ENCODE measurements at places on chromosomes 12 and 14.
A peak's percentile ranks its signal among the peaks of the same experiment; 100 is the strongest.

DNA sequence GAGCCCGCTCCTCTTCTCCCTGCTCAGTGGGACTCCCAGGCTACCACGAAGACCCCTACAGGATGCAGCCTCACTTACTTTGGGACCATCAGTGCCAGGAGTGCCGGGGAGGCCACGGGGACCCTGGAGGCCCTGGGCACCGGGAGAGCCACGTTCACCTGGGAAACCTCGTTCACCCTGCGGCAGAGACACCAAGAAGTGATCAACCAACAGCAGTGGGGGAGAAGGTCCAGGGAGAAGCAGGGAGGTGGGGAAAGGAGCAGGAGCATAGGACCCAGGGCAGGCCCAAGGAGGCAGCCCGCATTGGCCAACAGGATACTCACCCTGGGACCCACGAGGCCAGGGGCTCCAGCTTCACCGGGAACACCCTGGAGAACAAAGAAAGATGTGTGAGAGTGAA is 19.4 kb downstream of the TMEM106C start:
- DNase-seq, result no peak

- DNase-seq, result no peak
Measured at GRCh38 chr12:121373755-121374154, 21.5 kb upstream of the ANAPC5 start.

- DNase-seq, result no peak
Measured at GRCh38 chr12:123139926-123140675, 10.8 kb downstream of the PITPNM2 start.

GRCh38 chr12:47302111-47302671 is 222.4 kb upstream of the AMIGO2 start:
- DNase-seq, result peak; percentile 42

- DNase-seq, result peak; percentile 5
Measured at GRCh38 chr12:59372956-59373355, 222.9 kb upstream of the SLC16A7 start.

GRCh38 chr14:104686624-104687517 is 2.5 kb upstream of the INF2 start:
- no peak for DNase-seq

GRCh38 chr14:52547027-52547426 is 5.3 kb downstream of the TXNDC16 start:
- DNase-seq, result no peak

GRCh38 chr12:12927211-12928079 is 24.5 kb downstream of the GPRC5D start:
- peak; percentile 82 for DNase-seq

DNA sequence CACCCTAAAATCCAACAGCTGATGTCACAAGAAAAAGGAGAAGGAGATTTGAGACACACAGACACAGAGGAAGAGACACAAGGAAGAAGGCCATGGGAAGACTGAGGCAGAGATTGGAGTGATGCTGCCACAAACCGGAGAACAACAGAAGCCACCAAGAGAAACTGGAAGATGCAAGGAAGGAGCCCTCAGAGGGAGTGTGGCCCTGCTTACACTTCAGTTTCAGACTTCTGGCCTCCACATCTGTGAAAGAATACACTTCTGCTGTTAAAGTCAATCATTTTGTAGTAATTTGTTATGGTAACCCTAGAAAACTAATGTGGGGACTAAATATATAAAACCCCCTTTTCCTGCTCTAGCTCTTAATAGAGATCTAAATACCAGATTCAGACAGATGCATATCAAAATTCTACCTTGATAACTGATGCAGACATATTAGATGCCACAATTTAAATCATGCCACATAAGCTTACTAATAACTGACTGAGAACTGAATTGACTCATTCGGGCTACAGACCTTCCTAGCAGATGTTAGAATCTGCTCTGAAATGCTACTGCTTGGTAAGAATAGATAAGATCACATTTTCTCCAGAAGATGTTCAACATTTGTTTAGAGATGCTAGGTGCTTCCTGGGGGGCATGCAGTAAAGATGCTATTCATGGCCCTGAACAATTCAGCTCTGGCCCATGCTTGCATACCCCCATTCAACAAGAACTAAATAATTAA is 113.1 kb upstream of the CCND2 start:
- no peak for DNase-seq

GRCh38 chr14:28243600-28243999 is 523.0 kb upstream of the FOXG1 start:
- DNase-seq, result no peak

DNA sequence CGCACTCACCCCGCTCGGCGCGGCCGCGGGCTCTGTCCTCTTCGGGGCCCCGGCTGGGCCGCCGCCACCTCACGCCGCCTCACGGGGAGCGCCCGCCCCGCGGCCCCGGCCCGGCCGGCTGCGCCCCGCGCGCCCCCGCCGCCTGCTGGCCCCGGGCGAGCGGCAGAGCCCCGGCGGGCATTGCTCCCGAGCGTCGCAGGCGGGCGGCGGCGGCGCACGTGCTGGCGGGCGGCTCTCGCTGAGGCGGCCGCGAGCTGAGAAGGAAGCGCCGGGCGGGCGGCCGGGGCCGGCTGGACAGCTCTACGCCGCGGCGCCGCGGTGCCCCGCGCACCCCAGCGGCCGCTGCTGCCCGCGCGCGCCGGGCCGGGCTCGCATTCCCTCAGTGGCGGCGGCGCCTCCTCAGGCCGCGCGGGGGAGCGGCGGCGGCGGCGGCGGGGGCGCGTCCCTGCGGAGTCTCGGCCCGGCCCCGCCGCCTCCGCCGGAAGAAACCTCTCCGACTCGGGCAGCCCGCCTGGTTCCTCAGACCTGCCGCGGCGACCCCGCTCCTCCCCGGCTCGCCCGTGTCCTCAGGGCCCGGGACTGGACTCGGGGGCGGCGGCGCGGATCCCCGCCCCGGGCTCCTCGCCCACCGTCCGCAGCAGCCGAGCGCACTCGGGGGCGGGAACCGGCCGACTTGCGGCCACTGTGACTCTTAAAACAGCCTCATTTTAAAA is at the start of gene PITPNM2:
PITPNM2 (minus strand) TSS at position 347 of the 713 bp plus-strand sequence. CDS start 116,500 bp downstream, outside the sequence.
- DNase-seq, result peak; percentile 70

- DNase-seq, result no peak
Measured at GRCh38 chr12:53489242-53489864, 9.9 kb downstream of the MAP3K12 start.

GRCh38 chr12:68565391-68565903 is 45.3 kb upstream of the RAP1B start:
- DNase-seq, result peak; percentile 18

GRCh38 chr12:124613151-124613585 is 45.8 kb upstream of the NCOR2 start:
- no peak for DNase-seq

- no peak for DNase-seq
Measured at GRCh38 chr12:30882706-30883105, 43.8 kb upstream of the TSPAN11 start.

GRCh38 chr14:36870776-36871175 is 209.1 kb downstream of the PAX9 start:
- no peak for DNase-seq

GRCh38 chr12:76674669-76675315 is 89.1 kb upstream of the ZDHHC17 start:
- DNase-seq, result peak; percentile 10

DNA sequence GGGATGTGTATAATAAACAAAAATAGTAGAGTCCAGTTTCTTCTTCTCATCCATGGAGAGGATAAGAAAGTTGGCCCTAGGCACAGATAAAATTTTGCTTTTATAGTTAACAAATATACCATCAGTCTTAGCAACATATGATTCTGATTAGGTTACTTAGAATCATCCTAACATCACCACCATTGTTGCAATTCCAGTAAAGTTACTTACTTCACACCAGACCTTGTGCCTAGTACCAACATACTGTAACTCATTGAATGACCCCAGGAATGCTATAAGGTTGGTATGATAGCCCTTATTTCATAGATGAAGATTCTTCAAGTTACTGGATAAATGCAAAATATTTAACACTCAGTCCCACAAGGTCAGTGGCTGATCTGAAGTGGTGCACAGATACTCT is 183.8 kb upstream of the ATP2B1 start:
- DNase-seq, result no peak

DNA sequence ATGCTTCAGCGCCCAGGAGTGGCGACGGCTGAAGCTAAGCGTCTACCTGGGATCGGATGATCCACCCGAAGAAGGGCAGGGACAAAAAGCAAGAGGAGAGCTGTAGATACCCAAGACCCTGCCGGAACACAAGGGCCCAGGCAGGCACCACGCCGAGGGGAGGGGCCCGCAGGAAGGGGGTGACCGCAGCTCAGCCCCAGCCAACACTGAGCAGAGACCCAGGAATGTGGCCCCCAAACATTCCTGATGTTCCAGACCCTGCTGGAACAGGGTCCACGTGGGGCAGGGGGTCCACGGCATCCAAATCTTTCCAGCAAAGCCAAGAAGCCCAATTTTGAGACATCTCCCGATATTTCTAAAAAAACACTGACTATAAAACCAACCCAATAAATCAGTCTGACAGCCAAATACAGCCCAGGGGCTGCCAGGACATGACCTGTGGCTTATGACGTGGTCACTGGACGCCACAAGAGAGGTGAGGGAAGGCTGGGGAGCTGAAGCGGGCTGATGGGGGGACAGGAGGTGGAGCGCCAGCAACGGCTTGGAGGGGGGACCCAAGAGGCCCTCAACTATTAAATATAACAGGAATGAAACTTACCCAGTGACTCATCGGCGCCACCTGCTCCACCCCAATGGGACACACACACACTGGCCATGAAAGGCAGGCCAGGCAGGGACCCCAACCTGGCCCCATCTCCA is 58.9 kb downstream of the NCOR2 start:
- peak; percentile 31 for DNase-seq

- peak; percentile 46 for DNase-seq
Measured at GRCh38 chr14:93683226-93683625, 105.1 kb downstream of the PRIMA1 start.

DNA sequence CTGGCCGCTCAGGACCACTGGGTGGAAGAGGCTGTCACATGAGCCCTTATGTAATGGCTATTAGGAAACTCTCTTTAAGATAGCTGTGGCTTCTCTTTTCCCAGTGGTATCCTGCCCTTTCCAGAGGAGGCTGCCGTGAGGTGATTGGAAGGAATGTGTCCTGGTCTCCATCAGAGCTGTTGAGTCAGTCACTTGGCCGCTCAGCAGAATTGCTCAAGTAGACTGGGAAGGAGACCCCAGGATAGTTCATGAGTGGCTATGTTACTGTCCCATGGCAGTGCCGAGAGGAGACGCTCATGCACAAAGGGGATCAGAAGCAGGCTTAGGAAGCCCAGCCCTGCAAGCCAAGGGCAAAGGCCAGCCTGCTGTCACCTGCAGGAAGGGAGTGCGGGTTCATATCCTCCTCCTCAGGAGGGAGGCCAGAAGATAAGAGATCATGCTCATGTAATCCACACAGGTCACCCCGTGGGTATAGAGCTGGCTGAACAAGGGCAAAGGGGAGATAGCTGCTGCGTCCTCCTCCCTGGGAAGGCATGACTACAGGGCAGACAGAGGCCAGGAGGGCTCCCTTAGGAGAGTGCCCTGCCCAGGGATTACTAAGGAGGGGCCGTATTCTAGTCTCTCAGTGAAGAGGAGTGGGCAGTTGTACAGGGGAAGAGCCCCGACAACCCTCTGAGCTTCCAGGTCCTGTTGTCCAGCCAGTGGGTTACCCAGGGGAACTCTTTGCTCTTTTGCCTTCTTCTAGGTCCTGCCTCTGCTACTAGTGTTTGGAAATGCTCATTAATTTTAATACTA is 137.0 kb upstream of the MAX start:
- DNase-seq, result no peak

DNA sequence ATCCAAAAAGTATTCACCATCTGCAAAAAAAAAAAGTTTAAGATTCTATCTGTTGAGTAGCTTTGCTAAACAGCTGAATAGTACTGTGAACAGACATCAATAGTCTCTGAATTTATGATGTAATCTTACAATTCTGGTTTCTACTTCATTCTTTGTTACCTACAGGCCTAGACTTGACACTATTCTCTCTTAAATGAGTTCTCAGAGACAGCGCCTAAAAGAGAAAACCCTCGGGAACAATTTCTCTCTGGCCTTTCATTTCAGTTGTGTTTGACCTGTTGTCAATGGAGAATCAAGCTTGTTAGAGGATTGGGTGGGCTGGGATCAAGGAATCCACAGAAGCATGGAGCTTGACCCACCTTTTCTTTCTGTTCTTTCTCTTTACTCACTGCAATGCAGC is 5.9 kb upstream of the TWF1 start:
- DNase-seq, result no peak

GRCh38 chr12:124747426-124748161 is 116.1 kb downstream of the SCARB1 start:
- DNase-seq, result peak; percentile 31

GRCh38 chr12:12185414-12185813 is 81.4 kb downstream of the LRP6 start:
- DNase-seq, result no peak

GRCh38 chr14:38544776-38545175 is 288.9 kb upstream of the CLEC14A start:
- no peak for DNase-seq

DNA sequence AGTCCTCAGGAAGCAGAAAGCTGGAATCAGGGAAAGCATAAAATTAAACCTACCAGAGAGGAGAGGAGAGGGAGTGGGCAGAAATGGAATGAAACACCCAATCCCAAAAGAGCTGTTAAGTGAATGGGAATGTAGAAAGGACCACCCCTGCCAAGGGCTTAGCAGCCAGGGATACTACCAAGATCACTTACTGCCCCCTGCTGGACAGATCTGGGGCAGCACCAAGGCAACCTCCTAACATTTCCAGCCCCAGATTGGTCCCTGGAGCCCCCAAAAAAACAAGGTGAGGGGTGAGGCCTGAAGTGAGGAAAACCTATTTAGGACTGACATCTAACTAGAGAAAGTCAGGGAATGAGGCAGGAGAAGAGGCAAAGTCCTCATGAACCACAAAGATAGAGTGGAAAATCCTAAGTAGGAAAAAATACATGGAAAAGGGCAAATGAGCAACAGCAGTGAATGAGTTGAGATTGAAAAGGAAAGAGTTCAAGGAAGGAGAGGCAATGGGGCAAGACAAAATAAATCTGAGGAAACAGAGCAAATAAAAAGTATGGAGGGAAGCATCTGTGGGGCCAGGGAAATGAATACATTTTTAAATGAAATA is 11.2 kb upstream of the FKBP11 start:
- DNase-seq, result peak; percentile 87

DNA sequence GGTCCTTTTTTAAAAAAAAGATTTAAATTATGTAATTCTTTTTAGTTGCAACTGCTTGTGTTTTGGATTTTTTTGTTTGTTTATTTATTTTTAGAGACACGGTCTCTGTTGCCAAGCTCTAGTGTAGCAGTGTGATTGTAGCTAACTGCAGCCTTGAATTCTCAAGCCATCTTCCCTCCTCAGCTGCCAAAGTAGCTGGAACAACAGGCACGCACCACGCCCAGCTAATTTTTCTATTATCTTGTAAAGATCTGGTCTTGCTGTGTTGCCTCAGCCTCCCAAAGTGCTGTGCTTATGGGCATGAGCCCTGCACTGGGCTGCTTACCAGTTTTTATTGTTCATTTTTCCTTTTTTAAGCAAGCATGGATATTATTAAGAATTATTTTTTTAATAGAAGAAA is 10.6 kb upstream of the ART4 start:
- peak; percentile 54 for DNase-seq

DNA sequence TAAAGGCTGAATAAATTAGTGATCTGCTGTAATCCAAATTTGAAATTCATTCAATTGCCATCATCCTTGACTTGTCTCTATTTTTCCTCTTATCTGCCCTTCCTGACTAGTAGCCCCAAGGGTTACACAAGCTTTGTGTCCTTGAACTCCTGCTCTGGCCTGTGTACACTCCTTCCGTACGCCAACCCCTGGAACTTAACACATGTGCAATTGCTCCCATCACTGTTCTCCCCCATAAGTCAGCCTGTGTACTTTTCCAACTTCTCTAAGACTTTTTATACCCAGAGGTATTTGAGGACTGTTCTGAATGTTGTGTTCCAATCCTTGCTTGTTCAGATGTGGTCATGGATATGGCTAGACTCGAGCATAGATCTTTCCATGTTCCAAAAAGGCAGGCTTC is 171.1 kb upstream of the G2E3 start:
- no peak for DNase-seq

Measured in hematopoietic multipotent progenitor cell treated with erythropoietin and hydrocortisone succinate and interleukin-3 and kit ligand, for 6 days (in vitro differentiated cells).